ENCODE measurements at places on chromosomes 13 and 19.
A peak's percentile ranks its signal among the peaks of the same experiment; 100 is the strongest.

DNA sequence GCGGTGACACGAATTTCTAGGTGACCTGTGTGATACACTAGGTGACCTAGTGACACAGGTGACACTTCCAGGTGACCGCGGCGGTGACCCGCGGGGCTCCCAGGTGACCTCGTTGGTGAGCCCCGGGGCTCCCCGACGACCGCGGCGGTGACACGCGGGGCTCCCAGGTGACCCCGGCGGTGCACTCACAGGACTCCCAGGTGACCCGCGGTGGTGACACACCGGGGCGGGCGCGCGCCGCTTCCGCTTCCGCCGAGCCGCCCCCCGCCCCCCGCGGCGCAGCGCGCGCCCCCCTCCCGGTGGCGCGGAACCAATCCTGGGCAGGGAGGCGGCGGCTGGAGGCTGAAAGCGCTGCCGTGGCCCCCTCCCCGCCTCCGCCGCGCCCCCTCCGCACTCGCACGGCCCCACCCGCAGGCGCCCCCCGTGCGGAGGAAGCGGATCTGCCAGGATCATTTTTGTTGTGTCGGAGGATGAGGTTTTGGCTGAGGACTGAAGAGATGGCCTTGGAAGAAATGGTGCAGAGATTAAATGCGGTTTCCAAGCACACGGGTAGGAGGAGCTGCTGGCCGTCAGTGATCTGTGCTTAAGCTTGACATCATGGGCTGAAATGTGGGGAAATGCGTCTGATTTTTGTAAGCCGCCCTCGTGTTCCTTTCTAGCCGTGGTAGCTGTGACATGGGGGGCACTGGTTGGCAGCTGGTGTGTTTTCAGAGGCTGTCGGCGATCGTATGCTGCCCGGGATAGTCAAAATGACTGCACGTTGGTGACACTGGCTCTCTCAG is at the start of gene MCF2L:
Gene MCF2L (plus strand): TSS at position 305 of the 782 bp plus-strand sequence. CDS start 166 bp downstream, at position 471.
- peak; percentile 50 for DNase-seq

GRCh38 chr13:97283888-97284287 is 61.8 kb downstream of the MBNL2 start:
- no peak for DNase-seq

GRCh38 chr13:45198924-45199323 is 1.9 kb downstream of the KCTD4 start:
- DNase-seq: peak; percentile 17

- DNase-seq: no peak
Observed at GRCh38 chr19:2636141-2636896, 66.2 kb downstream of the GNG7 start.

DNA sequence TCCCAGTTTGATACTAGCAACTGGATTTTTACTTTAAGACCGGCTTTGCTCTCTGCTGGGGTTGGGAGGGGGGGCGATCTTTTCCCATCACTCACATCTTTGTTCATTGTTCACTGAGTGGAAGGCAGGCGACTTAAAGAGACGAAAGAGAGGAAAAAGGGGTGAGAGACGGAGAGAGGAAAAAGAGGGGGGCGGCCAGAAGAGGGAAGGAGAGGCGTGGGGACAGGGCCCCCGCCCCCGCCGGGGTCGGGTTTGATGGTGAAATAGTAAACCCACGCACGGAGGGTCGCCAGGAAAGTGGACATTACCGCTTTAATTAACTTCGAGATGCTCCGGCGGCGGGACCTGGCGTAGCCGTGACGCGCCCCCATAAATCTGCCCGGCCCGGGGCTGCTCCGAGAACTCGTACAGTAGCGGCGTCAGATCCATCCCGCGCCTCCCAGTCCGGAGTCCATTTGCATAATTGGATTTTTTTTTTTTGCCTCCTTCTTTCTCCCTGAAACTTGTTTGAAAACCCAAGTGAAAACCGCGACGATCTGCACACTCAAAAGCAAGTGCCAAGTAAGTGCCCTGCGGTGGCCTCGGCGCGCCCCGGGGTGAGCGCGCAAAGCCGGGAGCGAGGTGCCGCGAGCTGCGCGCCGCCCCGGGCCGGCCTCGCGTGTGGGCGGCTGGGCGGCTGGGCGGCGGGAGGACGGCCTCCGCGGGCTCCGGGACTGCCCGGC is 143.9 kb upstream of the ZNF536 start:
- DNase-seq: no peak

GRCh38 chr13:106103779-106104178 is 431.7 kb downstream of the EFNB2 start:
- DNase-seq: no peak

GRCh38 chr19:40464059-40465024 is 1.2 kb downstream of the BLVRB start:
- peak; percentile 80 for DNase-seq

GRCh38 chr13:21636656-21637055 is 32.7 kb upstream of the MICU2 start:
- DNase-seq: no peak

DNA sequence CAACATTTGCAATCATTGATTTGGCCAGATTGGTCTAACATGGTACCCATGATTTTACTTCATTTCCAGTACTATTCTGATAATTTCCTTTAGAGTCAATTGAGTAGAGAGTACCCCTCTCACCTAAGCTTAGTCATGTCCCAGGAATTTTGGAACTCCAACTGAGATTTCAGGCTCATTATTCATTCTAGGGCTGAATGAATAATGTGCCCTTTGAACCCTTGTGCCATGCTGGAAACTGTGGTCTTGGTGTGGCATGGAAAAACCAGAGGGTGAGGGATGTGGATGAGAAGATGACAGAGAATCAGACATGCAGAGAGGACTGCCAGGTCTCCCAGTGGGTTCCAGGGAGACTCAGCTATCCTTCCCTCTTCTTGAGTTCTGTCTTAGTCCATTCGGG is 30.2 kb downstream of the ITM2B start:
- no peak for DNase-seq

GRCh38 chr19:17743874-17744580 is 7.2 kb upstream of the FCHO1 start:
- no peak for DNase-seq

DNA sequence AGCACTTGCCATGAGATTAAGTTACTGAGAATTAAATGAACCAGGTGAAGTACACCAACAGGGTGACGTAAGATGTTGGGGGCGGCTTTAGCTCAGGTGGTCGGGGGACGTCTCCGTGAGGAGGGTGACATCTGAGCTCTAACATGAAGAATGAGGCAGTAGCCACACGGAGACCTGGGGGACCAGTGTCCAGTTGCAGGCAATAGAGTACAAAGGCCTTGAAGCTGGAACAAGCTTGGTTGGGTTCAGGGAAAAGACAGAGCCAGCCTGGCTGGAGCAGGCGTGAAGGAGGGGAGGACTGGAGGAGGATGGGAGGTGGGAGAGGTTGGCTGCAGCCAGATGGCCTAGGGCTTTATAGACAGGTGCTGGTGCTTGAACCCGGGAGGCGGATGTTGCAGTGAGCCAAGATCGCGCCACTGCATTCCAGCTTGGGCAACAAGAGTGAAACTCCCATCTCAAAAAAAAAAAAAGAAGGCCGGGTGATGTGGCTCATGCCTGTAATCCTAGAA is 1.6 kb downstream of the SPINT2 start:
- no peak for DNase-seq

- no peak for DNase-seq
Observed at GRCh38 chr13:43134868-43135267, 111.5 kb downstream of the DNAJC15 start.

- no peak for DNase-seq
Observed at GRCh38 chr19:51240866-51241265, 10.0 kb upstream of the SIGLECL1 start.

DNA sequence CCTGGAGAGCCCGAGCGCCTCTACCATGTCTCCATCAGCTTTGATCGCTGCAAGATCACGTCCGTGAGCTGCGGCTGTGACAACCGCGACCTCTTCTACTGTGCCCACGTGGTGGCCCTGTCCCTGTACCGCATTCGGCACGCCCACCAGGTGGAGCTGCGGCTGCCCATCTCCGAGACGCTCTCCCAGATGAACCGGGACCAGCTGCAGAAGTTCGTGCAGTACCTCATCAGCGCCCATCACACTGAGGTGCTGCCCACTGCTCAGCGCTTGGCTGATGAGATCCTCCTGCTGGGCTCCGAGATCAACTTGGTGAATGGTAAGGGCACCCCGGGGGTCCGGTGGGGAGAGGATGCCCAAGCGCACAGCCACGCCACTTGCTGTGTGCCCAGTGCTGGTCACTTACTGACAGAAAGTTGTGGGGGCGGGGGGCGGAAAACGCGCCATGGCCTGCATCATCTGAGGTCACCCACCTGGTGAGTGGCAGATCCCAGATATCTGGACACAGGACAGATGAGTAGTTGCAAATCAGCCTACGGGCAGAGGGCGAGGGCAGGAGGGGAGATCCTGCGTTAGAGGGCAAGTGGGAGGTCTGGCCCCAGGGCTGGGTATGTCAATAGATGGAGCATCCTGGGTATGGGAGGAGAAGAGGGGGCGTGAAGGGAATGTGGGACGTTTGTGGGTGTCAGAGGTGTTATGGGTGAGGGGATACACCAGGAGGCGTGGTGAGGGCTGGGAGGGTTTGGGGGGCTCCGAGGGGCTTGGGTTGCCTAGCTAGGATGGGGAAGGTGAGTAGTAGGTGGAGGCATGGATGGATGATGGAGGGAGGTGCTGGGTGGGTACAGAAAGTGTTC is 9.8 kb downstream of the ZSWIM4 start:
- DNase-seq: no peak

DNA sequence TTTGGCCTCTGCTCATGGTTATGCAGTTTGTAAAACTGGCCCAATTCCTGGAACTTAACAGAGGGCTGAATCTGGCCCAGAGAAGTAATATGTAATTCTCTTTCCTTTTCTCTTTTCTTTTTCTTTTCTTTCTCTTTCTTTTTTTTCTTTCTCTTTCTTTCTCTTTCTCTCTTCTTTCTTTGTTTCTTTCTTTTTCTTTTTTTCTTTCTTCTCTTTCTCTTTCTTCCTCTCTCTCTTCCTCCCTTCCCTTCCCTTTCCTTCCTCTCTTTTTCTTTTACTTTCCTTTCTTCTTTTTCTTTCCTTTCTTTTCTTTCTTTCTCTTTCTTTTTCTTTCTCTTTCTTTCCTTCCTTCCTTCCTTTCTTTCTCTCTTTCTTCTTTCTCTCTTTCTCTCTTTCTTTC is 88.8 kb upstream of the SLITRK5 start:
- no peak for DNase-seq

GRCh38 chr13:97977982-97978381 is 24.5 kb downstream of the IPO5 start:
- DNase-seq: no peak

GRCh38 chr13:99743094-99743493 is 228.5 kb downstream of the ZIC5 start:
- DNase-seq: no peak

DNA sequence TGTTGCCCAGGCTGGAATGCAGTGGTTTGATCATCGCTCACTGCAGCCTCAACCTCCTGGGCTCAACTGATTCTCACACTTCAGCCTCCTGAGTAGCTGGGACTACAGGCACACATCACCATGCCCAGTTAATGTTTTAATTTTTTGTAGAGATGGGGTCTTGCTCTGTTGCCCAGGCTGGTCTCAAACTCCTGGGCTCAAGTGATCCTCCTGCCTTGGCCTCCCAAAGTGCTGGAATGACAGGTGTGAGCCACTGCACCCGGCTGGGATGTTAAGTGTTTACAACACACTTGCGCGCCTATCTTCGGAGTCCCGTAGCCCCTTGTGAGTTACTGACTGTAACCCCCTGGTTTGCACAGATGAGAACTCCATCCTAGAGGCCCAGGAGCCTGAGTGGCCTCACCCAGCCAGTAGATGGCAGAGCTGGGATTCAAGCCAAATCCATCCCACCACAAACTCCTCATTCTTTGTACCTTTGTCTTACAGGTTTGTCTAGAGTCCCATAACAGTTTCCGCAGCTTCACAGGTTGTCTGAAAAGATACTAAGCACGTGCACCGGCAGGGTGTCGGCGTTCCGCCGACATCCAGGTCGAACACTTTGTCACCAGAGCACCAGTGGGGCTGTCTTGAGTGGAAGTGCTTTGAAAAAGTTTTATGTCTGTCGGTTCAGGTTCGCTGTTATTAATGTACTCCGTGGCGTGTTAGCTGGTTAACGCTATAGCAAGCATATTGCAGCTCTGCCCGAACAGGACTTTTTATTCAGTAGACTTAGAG is 14.7 kb downstream of the MAG start:
- DNase-seq: no peak

DNA sequence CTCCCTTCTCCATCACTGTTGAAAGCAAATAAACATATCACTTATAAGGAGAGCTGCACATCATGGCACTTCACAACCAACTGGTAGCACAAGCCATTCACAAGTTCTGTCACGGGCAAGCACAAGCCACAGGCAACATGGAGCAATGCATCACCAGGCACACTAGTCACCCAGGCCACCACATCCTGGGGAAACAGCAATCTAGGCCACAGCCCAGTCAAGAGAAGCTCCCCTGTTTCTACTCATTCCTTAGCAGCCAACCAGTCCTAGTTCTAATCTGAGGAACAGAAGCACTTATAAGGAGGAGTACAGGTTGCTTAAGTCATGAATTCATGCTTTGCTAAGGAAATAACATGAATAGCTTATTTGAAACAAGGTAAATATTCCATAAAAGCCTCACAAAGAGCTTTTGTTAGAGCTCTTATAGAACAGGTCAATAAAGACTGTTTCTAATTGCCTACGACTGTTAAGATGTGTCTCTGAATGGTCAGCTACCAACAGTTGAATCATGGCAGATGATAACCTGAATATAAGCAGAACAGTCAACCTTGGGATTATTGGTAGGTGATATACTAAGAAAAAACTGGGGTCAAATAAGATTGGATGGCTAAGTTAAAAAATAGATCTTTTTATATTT is 169.0 kb downstream of the TBC1D4 start:
- DNase-seq: no peak

- DNase-seq: no peak
Observed at GRCh38 chr19:14410091-14411051, 8.8 kb downstream of the DDX39A start.

DNA sequence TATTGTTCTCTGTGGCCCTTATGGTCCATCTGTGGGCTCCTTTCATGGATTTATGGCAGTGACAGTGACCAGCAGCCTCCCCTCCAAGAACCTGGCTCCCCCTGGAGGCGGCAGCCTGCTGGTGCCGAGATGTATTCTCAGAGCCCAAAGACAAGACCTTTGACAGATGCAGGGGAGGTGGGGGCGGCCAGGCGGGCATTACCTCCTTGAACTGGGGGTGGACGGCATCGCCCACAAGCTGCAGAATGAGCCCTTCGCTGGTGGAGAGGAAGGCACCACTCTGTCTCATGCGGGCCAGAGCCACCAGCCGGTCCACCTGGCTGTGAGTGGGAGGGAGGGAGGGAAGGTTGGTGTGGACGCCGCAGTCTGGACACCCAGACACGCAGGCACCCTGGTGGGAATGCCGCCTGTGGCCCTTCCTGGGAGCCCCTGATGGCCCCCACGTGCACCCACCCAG is 6.6 kb downstream of the ISOC2 start:
- peak; percentile 43 for DNase-seq
